ENCODE measurements at places on chromosomes 11 and 22.

DNA sequence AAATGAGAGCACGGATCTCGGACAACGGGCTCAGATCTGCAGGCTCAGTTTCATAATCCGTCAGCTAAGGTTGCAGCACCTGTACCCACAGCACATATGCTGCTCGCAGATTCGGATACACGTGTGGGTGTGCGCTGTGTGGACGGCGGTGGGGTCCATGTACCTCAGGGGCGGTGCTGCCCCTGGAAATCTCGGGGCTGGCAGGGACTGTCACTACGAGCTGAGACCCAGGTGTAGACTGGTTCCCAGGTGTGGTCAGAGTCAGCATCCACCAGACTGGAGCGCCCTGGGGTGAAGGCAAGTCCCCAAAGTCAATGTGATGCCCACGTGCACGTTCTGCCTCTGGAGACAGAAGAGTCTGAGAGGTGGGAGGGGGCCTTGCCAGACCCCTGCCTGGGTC lies 989.3 kb downstream of the BRD1 start:
- no peak for DNase-seq

DNA sequence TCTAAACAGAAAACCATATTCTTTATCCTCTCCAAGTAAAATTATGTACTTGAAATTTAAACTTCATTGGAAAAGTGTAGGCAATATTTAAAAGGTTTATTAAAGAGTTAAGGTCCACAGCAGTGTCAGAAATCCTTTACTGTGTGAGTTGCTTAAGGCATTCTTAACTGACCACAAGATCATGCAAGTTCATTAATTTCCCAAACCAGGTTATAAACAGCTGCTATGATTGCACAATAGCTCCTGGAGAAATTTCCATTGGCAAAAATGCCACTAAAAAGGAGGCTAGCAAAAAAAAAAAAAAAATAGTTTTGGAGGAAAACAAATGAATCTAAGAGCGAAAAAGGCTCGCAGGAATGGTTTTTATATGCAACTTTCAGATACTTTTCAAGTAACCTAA lies 106.2 kb downstream of the ETS1 start:
- no peak for DNase-seq

DNA sequence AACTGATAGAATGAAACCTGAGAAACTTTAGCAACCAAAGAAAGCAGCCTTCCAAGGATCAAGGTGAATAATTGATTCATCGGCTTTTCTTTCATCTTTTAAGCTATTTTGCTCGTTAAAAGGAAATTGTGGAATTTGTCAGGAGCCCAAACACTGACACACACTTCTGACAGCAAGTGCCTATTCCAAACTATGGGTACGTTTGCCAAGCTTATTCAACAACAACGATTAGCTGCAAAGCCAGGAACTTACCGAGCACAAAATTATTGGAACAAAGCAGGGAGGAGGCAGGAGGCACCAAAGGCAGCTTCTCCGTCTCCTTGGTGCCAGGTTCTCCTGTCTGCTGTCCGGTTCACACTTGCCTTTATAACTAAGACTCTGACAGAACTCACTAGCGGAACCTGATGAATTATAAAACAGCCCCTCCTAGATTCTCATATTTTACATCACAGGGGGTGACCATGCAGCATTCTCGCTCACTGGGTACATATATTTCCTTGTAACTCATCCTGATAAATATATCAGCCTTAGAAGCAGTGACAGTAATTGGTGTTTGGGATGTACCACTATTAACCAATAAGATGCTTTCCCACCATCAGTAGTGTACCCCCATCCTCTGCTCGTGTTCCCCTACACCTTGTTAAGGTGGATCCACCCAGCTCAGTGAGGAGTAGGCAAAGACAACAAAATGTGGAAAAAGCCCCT lies 395.9 kb upstream of the CCDC90B start:
- DNase-seq, result peak; percentile 48

GRCh38 chr11:117189191-117189940 lies 9.8 kb upstream of the TAGLN start:
- no peak for DNase-seq

GRCh38 chr11:67435031-67435726 lies 2.3 kb downstream of the PTPRCAP start:
- no peak for DNase-seq

GRCh38 chr11:34160049-34160721 lies 54.8 kb downstream of the NAT10 start:
- peak; percentile 32 for DNase-seq

DNA sequence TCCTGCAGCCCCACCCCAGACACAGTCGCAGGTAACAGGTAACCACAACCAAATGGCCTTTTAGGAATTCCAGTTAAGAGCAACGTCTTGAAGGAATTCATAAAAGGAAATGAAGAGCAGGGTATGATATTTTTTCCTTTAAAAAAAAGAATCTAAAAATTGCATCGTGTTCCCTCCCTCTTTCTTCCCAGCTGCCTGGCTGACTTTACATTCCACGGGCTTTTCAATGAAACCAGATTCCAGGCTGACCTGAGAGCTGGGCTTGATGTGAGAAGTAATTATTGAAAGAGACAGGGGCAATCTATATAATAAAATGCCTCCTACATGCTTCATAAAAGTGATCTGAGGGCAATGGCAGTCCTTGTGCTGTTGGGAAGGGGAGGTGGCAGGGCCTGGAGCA lies 57.3 kb upstream of the EIF3D start:
- no peak for DNase-seq

- DNase-seq, result no peak
These were observed 13.9 kb downstream of the MGAT3 start for GRCh38 chr22:39470451-39471291.

DNA sequence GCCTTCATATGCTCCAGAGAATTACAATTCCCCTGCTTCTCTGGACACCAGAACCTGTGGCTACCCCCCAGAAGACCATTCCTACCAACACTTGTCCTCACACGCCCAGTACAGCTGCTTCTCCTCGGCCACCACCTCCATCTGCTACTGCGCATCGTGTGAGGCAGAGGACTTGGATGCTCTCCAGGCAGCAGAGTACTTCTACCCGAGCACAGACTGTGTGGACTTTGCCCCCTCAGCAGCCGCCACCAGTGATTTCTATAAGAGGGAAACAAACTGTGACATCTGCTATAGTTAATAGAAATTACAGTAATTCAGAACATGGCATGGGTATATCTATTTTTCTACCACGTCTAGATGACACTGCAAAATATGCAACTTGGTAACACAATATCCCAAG lies 9.8 kb downstream of the POU2AF3 start:
- DNase-seq, result peak; percentile 98

DNA sequence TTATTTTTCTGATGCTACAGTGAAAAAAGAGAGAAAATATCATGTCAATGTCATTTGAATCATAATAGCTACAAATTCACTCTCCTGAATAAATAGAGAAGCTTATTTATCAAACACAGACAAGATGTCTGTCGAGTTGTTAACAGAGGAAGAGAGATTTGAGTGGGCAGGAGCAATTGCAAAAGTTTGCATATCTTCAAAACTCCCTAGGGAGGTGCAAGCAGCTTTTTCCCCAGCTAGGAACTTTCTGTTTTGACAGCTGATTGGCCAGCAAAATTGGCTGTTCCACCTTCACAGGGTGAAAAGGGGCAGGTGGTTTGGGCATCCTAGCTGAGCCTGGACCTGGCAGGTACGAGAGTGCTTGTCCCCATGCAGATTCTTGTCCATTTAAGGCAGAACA lies 98.2 kb downstream of the NTM start:
- DNase-seq, result no peak

DNA sequence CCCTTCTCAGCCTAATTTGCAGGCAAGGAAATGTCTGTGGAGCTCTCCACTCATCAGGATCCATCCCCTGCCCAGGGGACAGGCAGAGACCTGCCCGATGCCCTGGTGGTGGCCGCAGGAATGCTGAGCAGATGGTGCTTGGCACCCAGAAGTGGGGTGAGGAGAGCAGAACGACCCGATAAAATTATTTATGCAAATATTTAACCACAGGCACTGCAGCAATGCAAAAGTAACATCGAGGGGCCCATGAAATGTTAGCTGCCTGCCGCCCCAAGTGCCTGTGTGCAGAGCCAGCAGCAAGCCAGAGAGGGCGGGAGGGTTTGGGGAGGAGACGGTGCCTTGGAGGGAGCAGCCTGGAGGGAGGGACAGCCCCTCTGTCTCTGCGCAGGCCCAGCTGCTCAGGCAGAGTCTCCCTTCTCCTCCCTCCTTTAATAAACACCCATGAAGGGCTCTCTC lies 205.5 kb downstream of the CTTN start:
- DNase-seq, result peak; percentile 58

- DNase-seq, result no peak
These were observed 112.3 kb downstream of the TMPRSS5 start for GRCh38 chr11:113593698-113594308.

- peak; percentile 73 for DNase-seq
These were observed 48.3 kb upstream of the LRRC55 start for GRCh38 chr11:57133366-57134038.

Data from NCI-H1105 treated with DMSO at 0.1 percent for 48 hours (cell line).